CD4-positive, CD25-positive, alpha-beta regulatory T cell (primary cell): ENCODE measurements at places on chromosomes 13 and 19. TPM values are rescaled to one million over a fixed set of nuclear protein-coding genes. Genes with fewer than 3 reads are reported as not detected.

- H3K4me1 ChIP-seq, result no peaks in the 10 kb centered on the region
- H3K27me3 ChIP-seq, result no peaks in the 10 kb centered on the region
- H3K27ac ChIP-seq, result no peak overlapping the region
- no peak for DNase-seq
- no peaks in the 10 kb centered on the region for H3K36me3 ChIP-seq
These were observed 146.3 kb downstream of the TM9SF2 start for GRCh38 chr13:99647596-99647985.

DNA sequence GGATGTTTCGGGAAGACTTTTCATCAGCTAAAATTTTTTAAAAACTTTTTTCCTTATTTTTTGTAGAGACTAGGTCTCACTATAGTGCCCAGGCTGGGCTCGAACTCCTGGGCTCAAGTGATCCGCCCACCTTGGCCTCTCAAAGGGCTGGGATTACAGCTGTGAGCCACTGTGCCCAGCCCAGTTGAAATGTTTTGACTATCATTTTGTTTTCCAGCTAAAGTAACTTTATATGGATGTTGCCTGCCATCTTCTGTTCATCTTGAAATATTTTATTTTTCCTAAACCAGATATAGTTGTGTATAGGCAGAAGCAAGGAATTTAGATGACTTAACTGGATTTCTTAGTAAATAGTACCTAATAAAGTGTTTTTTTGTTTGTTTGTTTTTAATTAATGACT, 7.0 kb downstream of the CAB39L start:
- no peak overlapping the region for H3K27ac ChIP-seq
- H3K36me3 ChIP-seq, result peaks cover 4% of the 10 kb centered on the region
- no peaks in the 10 kb centered on the region for H3K27me3 ChIP-seq
- H3K4me3 ChIP-seq, result no peak overlapping the region
- H3K4me1 ChIP-seq, result no peaks in the 10 kb centered on the region
- DNase-seq, result no peak

GRCh38 chr19:10286803-10287737, at the start of gene ICAM4:
Gene ICAM4 (plus strand): TSS chr19:10286955. CDS start chr19:10287013, 58 bp downstream.
- no peak within 1 kb of the TSS for H3K27ac ChIP-seq
- H3K4me3 ChIP-seq, result no peak within 1 kb of the TSS
- DNase-seq, result no peak
- peaks cover 24% of the 10 kb centered on the region for H3K36me3 ChIP-seq
- H3K4me1 ChIP-seq, result peaks cover 58% of the 10 kb centered on the region

The PTGER1 gene
- not detected for polyA plus RNA-seq

GRCh38 chr19:17671906-17672305, 16.2 kb downstream of the UNC13A start:
- no peaks in the 10 kb centered on the region for H3K4me1 ChIP-seq
- no peaks in the 10 kb centered on the region for H3K36me3 ChIP-seq
- H3K27me3 ChIP-seq, result no peaks in the 10 kb centered on the region
- H3K27ac ChIP-seq, result no peak overlapping the region

DNA sequence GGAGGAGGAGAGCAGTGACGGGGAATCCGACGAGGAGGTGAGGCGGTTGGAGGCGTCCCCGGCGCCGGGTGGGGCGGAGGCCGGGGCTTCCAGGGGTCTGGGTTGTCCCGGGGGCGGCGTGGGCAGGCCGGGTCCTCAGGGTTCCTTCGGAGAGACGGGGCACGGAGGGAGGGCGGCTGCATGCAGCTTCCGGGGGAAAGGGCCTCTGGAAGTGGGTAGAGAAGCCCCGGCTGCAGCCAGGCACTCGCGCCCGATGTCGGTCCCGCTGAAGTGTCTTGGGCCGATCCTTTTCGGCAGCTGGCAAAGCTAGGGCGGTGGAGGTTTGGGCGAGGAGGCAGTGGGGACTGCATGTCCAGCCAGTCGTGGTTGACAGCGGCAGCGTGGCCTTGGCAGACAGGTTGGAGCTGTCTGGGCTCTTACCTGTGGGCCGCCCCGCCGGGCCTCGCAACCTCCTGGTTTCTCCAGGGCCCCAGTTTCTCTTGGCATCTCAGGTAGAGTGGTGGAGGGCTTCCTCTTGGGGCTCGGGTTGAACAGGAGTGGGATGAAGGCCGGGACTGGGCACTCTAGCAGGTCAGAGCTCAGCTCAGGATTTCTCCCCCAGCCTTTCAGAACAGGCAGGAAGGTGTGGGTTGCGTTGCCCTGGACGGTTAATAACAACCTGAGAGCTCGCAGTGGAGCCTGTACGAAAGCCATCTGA, 690 bp downstream of the KMT2B start:
- peak; percentile 74 for DNase-seq
- peaks cover 52% of the 10 kb centered on the region for H3K4me1 ChIP-seq
- peak overlapping the region; percentile 62 for H3K4me3 ChIP-seq
- H3K27me3 ChIP-seq, result no peaks in the 10 kb centered on the region

GRCh38 chr19:15212711-15213110, 11.9 kb upstream of the NOTCH3 start:
- DNase-seq, result no peak
- no peaks in the 10 kb centered on the region for H3K27me3 ChIP-seq
- H3K36me3 ChIP-seq, result no peaks in the 10 kb centered on the region
- H3K4me3 ChIP-seq, result no peak overlapping the region

The LGALS14 gene
- polyA plus RNA-seq, result 0.73 TPM

- peaks cover 30% of the 10 kb centered on the region for H3K4me1 ChIP-seq
- no peak for DNase-seq
- no peak overlapping the region for H3K4me3 ChIP-seq
- H3K27me3 ChIP-seq, result no peaks in the 10 kb centered on the region
- no peaks in the 10 kb centered on the region for H3K36me3 ChIP-seq
These were observed 19.2 kb downstream of the SLC27A1 start for GRCh38 chr19:17489392-17490030.

DNA sequence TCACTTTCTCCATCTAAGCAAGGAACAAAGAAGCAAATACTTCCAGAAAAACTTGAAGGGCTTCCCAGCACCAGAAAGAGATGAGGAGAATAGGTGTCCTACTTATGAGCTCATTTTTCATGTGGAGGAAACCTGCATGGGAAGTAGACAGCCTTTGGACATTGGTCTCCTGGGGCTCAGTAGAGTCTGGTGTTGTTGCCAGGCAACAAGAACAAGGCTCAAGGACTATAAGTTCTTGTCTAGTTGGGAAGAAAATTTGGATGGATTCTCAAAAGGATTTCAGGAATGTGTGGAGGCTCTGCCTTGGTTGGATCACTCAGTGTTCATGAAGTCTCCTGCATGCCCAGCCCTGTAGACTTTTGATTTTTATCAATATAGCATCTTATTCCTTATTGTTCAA, 84.5 kb downstream of the MBNL2 start:
- no peak for DNase-seq
- H3K27ac ChIP-seq, result no peak overlapping the region
- H3K36me3 ChIP-seq, result no peaks in the 10 kb centered on the region
- H3K4me1 ChIP-seq, result peaks cover 8% of the 10 kb centered on the region

DNA sequence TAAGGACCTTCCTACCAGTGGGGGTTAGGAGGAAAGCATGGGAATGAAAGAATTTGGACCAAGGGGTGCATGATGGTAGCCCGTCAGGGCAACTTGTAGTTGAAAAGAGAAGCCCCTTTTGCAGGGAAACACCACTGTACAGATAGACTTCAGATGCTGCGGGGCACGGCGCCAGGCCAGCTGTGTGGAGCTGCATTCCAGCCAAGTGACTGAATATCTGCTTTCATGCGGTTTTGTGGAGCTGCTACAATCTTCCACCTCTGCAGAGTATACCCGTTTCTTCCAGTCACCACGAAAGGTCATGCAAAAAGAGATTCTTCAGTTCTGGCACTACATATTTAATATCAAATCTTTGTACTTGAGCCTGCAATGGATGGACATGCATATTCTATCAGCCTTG, 104.7 kb downstream of the RGCC start:
- H3K27me3 ChIP-seq, result no peaks in the 10 kb centered on the region
- H3K4me1 ChIP-seq, result no peaks in the 10 kb centered on the region
- no peaks in the 10 kb centered on the region for H3K36me3 ChIP-seq
- DNase-seq, result no peak
- no peak overlapping the region for H3K27ac ChIP-seq
- no peak overlapping the region for H3K4me3 ChIP-seq

The JSRP1 gene
- polyA plus RNA-seq, result 0.89 TPM

DNA sequence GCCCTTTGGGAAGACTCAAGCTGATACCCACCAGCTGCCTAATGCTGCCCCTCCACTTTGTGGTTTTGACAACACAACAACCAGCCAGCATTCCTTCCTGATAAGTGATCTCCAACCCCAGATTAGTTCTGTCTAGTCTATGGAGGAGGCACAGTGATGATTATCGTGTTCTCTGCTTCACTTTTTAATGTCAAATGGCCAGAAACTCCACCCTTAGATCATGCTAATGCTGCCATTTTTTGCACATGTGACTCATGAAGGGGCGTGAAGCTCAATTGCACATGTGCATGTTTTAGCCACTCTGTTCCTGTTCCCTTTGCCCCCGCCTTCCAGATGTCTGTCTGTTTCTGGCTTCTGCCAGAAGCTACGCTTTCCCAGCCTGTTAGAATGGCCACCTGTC, 199.8 kb downstream of the COG6 start:
- peaks cover 2% of the 10 kb centered on the region for H3K27me3 ChIP-seq
- H3K4me3 ChIP-seq, result no peak overlapping the region
- no peak overlapping the region for H3K27ac ChIP-seq
- H3K36me3 ChIP-seq, result no peaks in the 10 kb centered on the region

GRCh38 chr19:45745606-45746005, 12.4 kb downstream of the MEIOSIN start:
- no peak overlapping the region for H3K27ac ChIP-seq
- H3K4me1 ChIP-seq, result no peaks in the 10 kb centered on the region
- no peak overlapping the region for H3K4me3 ChIP-seq
- H3K36me3 ChIP-seq, result no peaks in the 10 kb centered on the region
- no peaks in the 10 kb centered on the region for H3K27me3 ChIP-seq
- no peak for DNase-seq

The C2CD4C gene
- polyA plus RNA-seq, result not detected

The MIDN gene
- 2.1 TPM for polyA plus RNA-seq

The SBSN gene
- not detected for polyA plus RNA-seq

DNA sequence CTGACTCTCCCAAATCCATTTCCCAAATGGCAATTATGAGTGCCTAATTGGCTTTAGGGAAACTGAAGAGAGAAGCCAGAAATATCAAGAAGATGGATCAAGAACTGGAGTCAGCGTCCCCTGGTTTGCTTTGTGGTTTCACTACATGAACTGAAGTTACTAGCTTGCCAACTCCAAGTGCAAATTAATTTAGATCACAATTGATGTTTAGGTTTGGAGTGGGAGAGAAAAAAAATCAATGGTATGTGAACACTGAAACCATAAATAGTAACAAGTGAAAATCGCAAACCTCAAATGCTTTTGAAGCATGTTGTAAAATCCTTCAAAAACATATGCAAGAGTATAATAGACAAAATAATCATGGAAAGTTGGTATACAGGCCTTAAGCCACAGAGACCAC, 1528.6 kb upstream of the SLC10A2 start:
- H3K27ac ChIP-seq, result no peak overlapping the region
- no peaks in the 10 kb centered on the region for H3K36me3 ChIP-seq
- no peak for DNase-seq
- no peaks in the 10 kb centered on the region for H3K4me1 ChIP-seq
- no peak overlapping the region for H3K4me3 ChIP-seq

GRCh38 chr19:1076951-1077350, 10.0 kb downstream of the ARHGAP45 start:
- peak; percentile 98 for DNase-seq
- H3K27ac ChIP-seq, result peak overlapping the region; percentile 94
- H3K27me3 ChIP-seq, result no peaks in the 10 kb centered on the region

The RDH8 gene
- polyA plus RNA-seq, result not detected

DNA sequence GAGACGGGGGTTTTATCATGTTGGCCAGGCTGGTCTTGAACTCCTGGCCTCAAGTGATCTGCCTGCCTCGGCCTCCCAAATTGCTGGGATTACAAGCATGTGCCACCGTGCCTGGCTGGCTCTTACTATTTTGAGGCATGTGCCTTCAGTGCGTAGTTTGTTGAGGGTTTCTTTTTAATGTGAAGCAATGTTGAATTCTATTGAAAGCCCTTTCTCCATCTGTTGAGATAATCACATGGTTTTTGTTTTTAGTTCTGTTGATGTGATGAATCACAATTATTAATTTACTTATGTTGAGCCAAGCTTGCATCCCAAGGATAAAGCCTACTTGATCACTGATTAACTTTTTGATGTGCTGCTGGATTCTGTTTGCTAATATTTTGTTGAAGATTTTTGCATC, 290.9 kb downstream of the KCNRG start:
- no peak for DNase-seq
- H3K36me3 ChIP-seq, result no peaks in the 10 kb centered on the region

DNA sequence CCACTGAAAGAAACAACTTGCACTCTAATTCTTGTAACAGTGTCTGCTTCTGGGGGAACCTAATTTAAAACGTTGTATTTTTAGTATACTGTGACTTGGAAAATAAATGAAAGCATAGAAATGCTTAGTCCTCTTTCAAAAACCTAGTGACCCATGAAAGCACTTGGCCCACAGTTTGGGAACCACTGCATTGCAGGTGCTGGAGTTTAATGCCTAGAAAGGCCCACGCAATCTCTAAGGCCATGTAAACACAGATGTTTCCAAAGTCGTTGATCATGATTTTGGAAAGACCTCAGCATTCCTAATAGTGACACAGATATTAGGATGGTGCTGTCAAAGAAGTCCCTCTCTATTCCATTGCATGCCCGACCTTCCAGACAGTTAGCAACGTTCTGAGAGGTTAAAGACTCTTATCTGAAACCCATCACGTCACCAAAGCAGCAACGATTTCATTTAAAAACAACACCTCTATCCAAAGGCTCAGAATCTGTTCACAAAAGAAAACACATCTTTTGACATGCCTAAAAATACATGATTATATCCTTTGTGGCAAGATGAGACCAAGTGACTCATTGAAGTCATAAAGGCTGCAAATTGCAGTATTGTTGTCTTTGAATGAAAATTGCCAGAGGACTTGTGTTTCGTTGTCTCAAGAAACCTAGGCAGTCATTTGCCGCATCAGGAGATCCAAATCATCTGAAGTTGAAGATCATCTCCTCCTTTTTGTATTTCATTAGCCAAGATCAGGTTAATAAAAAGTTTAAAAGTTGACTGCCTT, 328.0 kb upstream of the ZNF507 start:
- H3K4me3 ChIP-seq, result no peak overlapping the region
- DNase-seq, result no peak
- H3K27me3 ChIP-seq, result no peaks in the 10 kb centered on the region
- no peaks in the 10 kb centered on the region for H3K4me1 ChIP-seq

The OLFM4 gene
- not detected for polyA plus RNA-seq

- H3K4me1 ChIP-seq, result peaks cover 9% of the 10 kb centered on the region
- H3K27me3 ChIP-seq, result no peaks in the 10 kb centered on the region
- H3K27ac ChIP-seq, result no peak overlapping the region
- no peaks in the 10 kb centered on the region for H3K36me3 ChIP-seq
- H3K4me3 ChIP-seq, result no peak overlapping the region
These were observed 199.3 kb upstream of the UBL3 start for GRCh38 chr13:30049692-30050091.
